ENCODE measurements at places on chromosomes 1 and 21. TPM values are rescaled to one million over a fixed set of nuclear protein-coding genes. Genes with fewer than 3 reads are reported as not detected.

DNA sequence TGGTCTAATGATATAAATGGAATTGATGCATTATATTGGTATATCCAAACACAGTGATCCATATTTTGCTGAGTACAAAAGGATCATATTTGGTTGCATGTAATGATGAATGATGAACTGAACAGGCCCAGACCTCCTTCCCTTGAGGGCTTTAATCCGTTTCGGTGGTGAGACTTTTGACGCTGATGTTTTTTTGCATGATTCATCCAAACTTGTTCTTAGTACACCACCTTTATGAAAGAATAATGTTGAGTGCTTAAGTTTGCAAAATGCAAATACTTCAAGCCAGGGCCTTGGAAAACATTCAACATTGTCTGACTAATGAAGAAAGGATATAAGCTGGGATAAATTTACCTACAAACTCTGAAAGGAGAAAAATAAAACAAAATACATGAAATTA is 19.2 kb downstream of the HOOK1 start:
- no peak for DNase-seq

- DNase-seq: no peak
These were observed 30.7 kb downstream of the CNIH4 start for GRCh38 chr1:224387302-224387912.

The LCE3D gene
- not detected for total RNA-seq

The TBX15 gene
- total RNA-seq: not detected

- no peak for DNase-seq
These were observed 51.0 kb downstream of the RPL5 start for GRCh38 chr1:92882819-92883218.

DNA sequence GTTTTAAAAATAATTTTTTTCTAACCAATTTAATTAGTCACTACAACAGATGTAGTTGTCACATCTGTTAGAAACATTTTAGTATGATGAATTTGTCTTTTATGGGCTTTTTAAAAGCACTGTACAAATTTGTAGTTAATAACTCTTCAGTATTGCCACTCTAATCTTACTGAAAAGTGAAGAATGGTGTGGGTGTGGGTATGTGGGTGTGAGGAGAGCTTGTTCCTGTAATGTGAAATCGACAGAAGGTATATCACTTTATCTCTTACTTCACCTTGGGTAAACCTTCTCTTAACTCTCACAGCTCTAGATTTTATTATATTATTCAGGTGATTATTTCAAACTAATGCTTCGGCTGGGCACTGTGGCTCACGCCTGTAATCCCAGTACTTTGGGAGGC is 42.5 kb downstream of the TMEM200B start:
- DNase-seq: no peak

DNA sequence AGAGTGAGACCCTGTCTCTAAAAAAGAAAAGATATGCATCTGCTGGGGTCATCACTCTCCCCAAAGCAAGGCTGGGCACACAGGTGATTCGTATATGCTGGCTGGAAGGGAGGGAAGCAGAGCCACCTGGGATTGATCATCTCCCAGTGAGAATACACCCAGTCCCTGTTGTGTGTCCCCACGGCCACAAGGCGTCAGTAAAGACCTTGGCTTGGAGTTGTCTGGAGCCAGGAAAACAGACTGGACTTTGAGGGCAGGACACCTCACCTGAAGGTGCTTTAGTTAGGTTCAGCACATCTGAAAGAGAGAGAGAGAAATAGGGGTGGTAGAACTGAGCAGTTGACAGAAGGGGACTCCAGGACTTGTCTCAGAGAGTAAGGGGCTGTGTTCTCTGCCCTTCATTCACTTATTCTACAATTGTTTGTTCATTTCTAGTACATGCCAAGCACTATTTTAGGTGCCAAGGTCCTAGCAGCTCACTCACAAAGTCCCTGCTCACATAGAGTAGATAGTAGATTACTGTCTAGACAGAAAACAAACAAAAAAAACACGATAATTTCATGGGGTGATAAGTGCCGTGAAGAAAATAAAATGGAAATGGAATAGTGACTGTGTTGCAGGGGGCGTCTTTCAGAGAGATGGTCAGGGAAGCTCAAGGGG is 13.5 kb downstream of the CITED4 start:
- peak; percentile 71 for DNase-seq

DNA sequence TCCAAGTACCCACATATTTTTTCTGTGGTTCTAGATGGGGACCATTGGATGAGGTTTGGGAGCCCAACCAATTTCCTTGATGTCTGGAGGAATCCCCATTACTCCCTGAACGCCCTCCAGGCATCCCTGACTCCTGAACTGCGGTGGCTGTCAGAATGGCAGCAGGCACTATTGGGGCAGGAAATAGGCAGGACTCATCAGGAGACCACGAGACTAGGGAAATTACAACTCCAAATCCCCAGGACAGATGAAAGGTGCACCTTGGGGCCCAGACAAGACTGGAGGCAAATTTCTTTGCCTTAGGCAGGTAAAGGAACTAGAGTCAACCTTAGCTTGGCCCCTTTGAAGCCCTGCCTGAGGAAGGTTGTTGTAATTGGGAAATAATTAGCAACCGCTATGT is 1.1 kb downstream of the CGN start:
- DNase-seq: no peak

DNA sequence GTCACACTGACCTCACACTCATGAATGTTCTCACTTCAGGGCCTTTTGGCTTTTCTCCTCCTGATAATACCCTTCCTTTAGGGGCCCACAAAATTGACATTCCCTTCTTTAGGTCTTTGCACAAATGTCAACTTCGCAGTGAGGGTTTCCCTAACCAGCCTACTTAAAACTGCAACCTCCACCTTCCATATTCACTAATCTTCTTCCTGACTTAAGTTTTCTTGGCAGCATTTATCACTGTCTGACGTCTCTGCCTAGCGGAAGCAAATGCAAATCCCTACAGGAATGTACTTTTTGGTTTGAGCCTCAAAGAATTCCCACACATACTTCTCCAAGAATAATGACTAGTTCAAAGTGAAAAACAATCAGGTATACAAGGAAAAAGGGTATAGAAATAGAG is 32.8 kb downstream of the INTS7 start:
- DNase-seq: no peak

- no peak for DNase-seq
These were observed 13.4 kb upstream of the PLEKHG5 start for GRCh38 chr1:6504887-6505286.

Measured in Karpas-422 (cell line).